ENCODE measurements at places on chromosomes 6 and 20.

DNA sequence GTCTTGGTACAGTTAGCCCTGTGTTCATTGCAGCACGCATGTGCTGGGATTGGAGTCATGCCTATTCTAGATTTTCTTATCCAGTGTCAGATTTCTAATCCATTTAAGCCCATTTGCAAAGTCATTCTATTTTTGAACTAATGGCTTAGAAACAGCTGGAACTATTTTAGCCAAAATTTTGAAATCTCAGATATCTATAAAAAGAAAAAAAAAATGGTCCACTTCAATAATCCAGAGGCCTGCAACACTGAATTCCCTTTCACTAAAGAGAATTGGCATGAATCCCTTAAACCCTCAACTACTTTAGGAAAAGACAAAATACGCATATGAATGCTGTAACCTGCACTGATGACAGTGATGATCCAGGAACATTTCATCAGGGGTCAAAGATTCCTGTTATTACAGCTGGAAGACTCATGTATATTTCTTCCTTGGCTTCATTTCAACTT is 1.5 kb downstream of the COL21A1 start:
- no peak for DNase-seq

GRCh38 chr6:151063842-151064647 is 175.7 kb upstream of the AKAP12 start:
- DNase-seq = no peak

- no peak for DNase-seq
Measured at GRCh38 chr20:51767867-51768758, at the start of gene ATP9A. Gene ATP9A (minus strand): TSS chr20:51768390. CDS start chr20:51768369, 21 bp downstream.

GRCh38 chr6:154261688-154262397 is 94.8 kb downstream of the IPCEF1 start:
- DNase-seq = no peak

DNA sequence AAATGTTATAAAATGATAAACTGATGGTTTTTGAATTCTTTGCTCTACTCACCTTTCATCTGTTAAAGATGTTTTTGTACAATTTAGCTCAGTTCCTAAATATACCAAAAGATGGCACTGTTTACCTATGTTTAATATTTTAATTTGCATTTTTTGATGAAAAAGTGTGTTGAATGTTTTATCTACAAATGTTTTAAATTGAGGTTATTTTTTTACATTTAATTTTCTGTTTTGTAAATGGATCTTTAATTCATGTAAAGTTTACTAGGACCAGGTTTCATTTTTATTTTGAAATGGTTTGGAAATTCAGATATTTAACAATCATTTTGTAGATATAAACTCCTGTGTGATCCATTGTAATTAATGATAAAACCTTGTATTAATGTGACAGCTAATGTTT is 30.0 kb downstream of the CDKAL1 start:
- no peak for DNase-seq

Measured in GM18507 (cell line).